ENCODE measurements at places on chromosomes 6 and 20.

DNA sequence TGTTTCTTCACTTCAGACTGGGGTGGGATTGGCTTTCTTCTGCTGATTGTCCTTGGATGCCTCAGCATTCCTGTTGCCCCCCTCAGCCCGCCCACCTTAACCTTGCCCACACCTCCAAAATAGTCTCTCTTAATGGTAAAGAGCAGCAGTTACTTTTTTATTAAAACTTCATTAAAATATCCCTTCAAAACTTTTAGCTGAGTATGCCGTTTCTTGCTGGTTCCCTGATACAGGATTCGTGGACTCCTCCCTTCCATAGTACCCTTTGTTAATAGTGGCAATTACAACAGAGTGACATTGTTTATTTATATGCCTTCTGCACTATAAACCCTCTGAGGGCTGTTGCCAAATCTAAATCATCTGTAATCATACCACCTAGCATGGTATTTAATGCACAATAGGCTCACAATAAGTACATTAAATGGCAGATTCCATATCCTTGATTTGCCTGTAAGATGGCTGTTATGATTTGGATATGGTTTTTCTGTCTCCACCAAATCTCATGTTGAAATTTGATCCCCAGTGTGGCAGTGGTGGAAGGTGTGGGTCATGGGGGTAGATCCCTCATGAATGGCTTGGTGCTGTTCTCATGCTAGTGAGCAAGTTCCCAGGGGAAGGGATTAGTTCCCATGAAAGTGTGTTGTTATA is 3.5 kb upstream of the MOCS1 start:
- DNase-seq: no peak

GRCh38 chr20:49666911-49667310 is 46.8 kb downstream of the B4GALT5 start:
- no peak for DNase-seq

GRCh38 chr6:33961691-33962090 is 157.9 kb upstream of the MLN start:
- no peak for DNase-seq

GRCh38 chr6:41161851-41162552 is 914 bp downstream of the TREM2 start:
- no peak for DNase-seq

- no peak for DNase-seq
Observed at GRCh38 chr6:144528743-144529425, 243.7 kb downstream of the UTRN start.

DNA sequence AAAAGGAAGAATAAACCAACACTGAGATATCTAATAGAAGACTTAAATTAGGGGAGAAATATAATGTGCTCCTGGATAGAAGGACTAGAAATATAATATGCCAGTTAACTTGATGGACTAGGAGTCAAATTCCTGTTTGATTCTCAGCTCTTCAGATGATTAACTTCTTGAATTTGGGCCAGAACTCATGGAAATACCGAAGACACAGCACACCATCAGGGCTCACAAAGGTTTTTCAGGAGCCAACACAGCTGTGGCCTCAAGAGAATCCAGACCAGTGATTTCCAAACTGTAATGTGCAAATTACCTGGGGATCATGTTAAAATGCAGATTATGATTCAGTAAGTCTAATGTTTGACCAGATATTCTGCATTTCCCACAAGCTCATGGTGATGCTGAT is 33.8 kb upstream of the LRRC1 start:
- DNase-seq: no peak

DNA sequence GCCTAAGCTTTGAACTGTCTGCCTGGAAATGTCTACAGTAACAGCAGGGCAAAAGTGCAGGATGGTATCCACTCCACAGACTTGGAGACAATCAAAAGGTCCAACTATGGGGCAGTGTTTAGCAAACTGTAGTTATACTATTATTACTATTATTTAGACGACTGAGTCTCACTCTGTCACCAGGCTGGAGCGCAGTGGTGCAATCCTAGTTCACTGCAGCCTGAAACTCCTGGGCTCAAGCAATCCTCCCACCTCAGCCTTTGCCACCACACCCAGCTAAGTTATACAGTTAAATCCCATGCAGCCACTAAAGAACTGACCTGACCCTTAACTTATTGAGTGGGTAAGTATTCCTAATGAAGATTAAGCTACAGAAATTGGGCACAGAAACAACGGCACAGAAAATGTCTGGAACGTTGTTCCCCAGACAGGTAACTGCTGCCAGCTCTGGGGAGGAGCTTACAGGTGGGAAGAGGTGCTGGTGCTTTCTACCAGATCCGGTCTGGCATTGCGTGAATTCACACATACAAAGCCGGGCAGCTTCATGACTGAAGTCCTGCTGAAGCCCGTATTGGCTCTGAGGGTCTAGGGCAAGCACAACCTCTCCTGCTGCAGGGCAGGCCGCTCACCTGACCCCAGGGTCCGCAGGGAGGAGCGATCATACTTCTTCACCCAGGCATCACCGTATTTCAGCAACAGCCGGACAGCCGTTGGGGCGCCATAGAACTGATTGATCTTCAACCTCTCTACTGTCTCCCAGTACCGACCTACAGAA is 27.0 kb upstream of the APMAP start:
- DNase-seq: no peak

- DNase-seq: no peak
Observed at GRCh38 chr6:89378628-89379027, 26.1 kb upstream of the UBE2J1 start.

GRCh38 chr6:47075741-47076421 is 33.7 kb upstream of the ADGRF1 start:
- no peak for DNase-seq

DNA sequence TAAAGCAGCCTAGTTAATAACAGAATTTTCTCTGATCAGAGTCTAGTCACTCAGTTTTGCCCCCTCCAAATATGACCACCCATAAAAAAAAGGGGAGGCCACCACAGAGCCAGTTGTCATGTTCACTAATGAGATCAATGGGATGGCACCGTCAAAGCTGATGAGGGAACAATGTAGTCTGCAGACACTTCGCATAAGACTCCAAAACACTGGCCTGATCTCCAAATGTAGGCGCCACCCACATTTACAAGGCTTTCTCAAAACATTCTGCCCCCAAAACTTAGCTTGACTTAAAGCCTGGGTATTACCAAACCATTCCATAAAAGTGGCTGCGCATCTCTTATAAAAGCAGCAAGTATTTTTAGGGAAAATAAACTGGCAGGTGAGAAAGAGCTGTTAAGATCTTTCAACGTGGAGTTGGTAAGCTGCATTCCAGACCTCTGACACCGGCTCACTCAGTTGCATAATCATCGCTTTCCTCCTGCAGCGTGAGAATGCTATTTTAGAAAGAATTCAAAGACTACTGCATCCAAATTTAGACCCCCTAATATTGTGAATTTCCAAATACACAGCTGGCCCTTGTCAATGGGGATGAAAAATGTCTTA is 59.3 kb downstream of the TBC1D7 start:
- no peak for DNase-seq

GRCh38 chr6:105135056-105135455 is 44.8 kb downstream of the POPDC3 start:
- DNase-seq: no peak

DNA sequence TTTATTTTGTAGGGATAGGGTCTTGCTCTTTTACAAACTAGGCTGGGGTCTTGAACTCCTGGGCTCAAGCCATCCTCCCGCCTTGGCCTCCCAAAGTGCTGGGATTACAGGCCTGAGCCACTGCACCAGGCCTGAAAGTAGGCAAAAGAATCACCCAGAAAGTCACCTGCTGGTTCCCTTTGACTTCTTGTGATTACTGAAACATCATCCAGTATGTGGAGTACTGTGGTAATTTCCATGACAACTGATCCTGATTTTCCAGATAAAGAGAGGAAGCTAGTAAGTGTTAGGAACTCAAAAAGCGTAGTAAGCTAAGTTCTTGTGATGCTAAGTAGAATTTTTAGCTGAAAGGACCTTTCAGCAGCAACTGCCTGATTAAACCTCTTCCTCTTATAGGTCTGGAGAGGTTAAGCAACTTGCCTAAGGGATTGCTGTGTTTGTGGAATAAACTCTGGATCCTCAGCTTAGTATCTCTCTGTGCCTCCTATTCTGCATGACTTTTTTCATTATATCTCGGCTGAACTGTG is 16.8 kb downstream of the RALY start:
- no peak for DNase-seq

- no peak for DNase-seq
Observed at GRCh38 chr6:98880486-98880885, 46.1 kb downstream of the POU3F2 start.

GRCh38 chr6:24255676-24256075 is 102.2 kb downstream of the DCDC2 start:
- DNase-seq: no peak

GRCh38 chr6:27374824-27375612 is 13.5 kb upstream of the ZNF391 start:
- peak; percentile 42 for DNase-seq

DNA sequence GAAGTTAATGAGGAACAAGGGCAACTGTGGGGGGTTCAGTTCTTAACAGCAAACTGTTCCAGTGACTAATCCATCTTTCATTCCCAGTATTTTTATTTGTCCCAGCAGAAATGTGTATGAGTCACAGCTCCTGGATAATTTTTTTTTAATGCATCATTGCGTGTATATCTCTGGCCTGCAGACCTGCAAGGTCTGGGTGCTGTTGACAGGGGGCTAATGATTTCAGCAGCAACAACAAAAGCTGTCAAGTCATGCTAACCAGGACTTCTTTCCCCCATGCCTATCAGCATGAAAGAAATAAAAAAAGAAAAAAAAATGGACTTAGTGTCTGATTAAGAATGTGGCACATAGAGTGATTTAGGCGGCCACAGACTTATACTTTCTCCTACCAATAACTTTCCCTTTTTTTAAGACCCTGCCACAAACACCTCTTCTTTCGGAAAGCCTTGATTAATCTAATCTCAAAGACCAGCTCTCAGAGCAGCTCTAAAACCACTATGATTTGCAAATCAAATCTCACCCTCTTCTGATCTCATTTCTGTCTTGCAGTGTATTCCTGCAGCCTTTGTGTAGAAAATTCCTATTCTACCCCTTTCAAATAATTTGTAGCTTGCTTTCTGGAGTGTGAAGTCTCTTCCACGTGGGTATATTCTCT is 14.2 kb upstream of the PREX1 start:
- DNase-seq: no peak

GRCh38 chr6:128278836-128279235 is 241.6 kb downstream of the PTPRK start:
- no peak for DNase-seq

DNA sequence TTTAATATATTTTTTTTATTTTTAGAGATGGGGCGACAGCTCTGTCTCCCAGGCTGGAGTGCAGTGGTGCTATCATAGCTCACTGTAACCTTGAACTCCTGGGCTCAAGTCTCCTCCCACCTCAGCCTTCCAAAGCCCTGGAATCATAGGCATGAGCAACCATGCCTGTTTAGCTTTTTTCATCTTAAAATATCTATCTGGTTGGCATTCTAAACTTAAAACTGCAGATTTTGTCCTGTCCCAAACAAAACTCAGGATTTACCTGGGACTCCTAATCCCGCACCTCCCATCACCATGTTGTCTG is 124.7 kb downstream of the SULF2 start:
- no peak for DNase-seq

DNA sequence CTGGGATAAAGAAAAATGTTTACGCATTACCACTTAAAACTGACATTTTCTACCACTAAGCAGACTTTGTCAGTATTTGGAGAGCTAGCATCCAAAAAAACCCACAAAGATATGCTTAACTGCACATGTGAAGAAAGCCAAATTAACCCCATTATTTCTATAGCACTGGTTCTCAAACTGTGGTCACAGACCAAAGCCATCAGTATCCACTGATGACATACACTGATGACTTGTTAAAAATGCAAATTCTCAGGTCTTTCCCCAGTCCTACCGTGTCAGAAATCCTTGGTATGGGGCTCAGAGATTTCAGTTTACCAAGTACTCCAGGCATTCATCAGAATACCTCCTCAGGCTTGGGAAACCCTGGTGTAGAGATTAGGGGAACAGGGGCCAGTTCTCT is 230.2 kb downstream of the PTPRK start:
- DNase-seq: no peak

DNA sequence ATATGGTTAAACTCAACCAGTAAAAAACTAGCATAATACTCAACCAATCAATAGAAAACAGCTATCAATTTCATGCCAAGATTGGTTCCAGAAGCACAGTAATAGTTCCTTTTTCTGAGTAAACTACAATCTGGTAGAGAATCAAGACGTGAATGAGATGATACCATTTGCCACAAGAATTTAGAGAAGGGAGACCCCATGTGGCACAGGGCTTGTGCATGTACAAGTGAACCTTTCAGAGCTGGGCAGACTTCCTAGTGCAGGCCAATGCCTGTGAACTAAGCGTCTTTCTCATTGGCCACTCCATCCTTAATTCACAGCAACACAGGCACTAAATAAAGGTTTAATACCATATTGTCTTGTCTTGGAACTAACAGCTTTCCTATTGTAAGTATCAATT is 213.5 kb downstream of the RFPL4B start:
- DNase-seq: no peak

DNA sequence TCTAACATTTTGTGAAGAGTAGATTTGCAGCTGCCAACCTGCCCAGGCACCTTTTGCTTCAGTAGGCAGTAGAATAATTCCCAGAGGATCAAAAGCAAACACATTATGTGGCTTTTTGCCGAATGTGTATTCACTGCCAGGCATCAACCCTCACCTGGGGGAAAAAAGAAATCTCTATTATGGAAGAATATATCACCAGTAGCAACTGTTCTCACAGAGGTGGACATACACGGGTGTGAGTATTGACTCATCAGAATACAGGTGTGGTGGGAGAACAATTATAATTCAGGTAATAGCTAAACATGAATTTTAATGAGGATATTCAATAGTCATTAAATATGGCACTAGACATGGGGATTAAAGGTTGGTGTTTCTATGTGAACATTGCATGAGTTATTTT is 910.7 kb downstream of the TFAP2A start:
- DNase-seq: no peak

DNA sequence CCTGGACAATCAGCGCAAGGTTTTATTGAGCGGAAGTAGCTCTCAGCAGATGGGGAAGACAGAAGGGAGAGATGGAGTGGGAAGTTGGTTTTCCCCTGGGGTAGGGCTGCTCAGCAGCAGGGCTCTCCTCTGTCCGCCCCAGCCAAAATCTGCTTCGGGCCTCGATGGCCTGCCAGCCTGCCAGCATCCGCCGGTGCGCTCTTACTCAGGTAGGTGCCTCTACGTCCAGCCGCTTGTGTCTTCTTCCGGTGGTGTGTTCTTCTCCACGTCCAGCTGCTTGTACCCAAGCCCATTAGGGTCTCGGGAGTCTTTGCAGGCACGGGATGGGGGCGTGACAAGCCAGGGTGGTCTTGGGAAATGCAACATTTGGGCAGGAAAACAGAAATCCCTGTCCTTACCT is 1340.0 kb upstream of the MAP3K7 start:
- no peak for DNase-seq

- DNase-seq: no peak
Observed at GRCh38 chr6:1801401-1801800, 191.7 kb downstream of the FOXC1 start.

Measured in activated CD8-positive, alpha-beta memory T cell treated with anti-CD3 and anti-CD28 coated beads for 1 hour (primary cell).